ENCODE measurements at places on chromosomes 2 and 18.

DNA sequence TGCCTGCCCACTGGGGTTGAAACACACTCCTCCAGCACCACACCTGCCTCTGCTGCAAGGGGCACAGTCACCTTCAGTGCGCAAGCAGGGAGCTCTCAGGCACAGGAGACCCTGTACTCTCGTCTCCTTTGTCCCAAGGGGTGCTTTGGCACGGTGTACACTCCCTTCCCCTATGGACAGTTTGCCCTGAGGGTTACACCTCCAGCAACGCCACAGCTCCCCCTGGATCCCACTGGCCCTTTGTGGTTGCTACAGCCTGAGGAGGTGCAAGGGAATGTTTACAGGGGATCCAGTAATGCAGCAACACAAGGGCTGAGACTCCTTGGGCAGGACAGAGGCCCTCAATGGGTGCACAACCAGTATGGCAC lies 45.2 kb upstream of the FAM117B start:
- DNase-seq = no peak

GRCh38 chr2:14720739-14721138 lies 88.2 kb downstream of the LRATD1 start:
- DNase-seq = no peak

DNA sequence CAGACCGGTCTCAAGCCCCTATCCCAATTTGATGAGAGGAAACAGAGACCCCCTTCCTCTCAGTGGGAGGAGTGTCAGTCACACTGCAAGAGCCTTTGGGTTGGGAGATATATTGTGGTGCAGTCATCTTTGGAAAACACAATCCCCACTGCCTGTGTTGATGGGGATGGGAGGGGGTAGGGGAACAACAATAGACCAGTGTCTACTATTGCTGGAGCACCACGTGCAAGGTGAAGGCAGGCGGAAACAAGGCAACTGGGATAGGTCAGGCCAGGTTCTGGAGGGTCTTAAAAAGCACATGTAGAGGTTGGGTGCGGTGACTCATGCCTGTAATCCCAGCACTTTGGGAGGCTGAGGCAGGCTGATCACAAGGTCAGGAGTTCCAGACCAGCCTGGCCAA lies 127.9 kb downstream of the ZFP36L2 start:
- no peak for DNase-seq

- no peak for DNase-seq
Observed at GRCh38 chr18:40208958-40209357, 1746.1 kb upstream of the PIK3C3 start.

- DNase-seq = no peak
Observed at GRCh38 chr18:58549814-58550339, 79.0 kb downstream of the ALPK2 start.

DNA sequence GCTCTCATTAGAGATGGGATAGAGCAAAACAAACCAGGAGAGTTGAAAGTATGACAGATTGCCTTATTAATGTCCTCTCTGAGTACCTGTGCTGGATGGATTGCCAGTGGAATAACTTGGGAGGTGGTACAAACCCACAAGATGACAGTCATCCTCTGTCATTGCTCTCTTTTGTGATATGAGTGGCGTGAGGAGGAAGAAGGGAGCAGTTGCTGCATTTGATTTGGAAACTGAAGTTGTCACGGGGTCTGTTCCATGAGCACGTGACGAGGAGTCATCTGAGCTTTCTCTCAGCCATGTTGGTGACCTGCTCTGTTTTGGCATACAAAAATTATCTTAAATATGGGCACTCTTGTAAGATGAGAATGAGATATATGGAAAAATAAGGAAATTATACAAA lies 204.9 kb downstream of the FAM210A start:
- DNase-seq = no peak

- DNase-seq = no peak
Observed at GRCh38 chr2:204608237-204608939, 63.1 kb downstream of the PARD3B start.

GRCh38 chr2:139585101-139585500 lies 804.9 kb upstream of the NXPH2 start:
- DNase-seq = no peak

GRCh38 chr18:61554117-61554776 lies 221.0 kb downstream of the CDH20 start:
- no peak for DNase-seq

GRCh38 chr2:8049176-8049575 lies 632.7 kb upstream of the ID2 start:
- no peak for DNase-seq

DNA sequence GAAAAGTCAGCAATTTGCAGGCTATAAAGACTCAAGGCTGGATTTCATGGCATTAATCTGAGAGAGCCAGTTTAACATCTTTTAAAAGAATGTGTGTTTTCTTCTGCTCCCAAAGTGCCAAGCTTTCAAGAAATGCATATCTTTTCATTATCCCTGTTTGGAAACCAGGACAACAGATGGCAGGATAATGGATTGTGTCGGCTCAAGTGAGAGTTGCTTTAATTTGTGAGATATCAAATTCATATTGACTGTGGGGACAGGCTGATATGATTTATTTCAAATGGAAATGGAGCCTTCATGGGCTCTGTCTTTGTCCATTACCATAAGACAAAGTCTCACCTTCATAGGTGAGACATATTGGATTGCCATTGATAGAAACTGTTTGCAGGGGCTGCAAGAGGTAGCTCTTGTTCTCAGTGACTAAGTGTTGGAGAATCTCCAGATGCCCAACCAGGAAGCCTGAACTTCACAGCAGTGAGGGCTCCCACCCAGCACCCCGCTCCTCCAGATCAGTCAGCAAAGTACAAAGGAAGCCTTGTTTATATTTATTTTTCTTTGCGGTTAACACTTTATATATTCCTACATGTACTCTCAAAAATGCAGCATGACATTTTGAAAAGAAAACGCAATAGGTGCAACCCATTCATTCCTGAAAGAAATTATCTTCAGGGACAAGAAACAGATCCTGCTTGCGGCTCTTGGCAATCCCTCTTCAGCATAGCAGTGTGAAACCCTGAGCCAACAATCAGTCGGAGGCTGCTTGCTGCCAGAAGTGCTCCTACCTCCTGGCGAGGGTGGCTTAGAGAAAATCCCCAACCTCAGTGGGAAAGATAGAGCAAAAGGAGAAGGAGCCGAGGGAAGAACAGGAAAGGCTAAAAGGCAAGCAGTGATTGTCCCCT lies 65.8 kb upstream of the ATL2 start:
- peak; percentile 54 for DNase-seq

DNA sequence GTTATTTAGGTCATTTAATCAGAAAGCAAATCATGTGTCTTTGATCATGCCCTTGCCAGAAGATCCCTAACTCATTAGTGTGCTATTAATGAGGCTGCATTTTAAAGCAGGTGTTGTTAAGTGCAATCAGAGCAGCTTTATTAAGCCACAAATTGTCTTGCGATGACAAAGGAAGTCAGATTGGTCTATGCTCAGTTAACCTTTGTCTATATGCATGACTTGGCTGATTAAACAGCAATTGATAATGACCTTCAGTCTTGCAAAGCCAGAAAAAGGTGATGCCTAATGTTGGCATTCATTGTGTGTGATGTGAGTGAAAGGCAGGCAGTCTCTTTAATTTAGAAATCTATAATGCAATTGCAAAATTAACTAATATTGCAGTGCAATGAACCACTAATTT lies 166.9 kb downstream of the RND3 start:
- DNase-seq = no peak

DNA sequence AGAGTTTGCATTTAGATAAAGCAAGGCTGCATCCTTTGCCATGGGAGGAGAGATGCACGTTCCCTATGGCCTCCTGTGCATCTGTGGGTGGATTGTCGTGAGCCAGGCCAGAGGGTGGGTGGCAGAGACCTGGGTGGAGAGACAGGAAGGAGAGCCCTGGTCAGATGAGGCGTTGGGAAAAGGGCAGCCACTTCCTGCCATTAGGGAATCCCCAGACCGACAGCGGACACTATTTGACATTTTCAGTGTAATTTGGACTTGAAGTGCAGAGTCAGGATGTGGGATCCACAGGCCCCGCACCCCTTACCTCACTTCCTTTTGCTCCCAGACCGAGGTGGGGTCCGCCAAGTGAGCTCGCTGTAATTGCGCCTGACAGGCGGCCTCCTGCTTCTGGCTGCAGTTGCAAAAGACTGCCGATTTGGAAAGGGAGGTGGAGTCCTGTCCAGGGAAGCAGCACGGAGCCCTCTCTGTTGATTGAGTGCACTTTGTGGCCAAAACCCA lies 150.0 kb downstream of the DYSF start:
- no peak for DNase-seq

- DNase-seq = peak; percentile 50
Observed at GRCh38 chr2:41894563-41895333, 153.1 kb upstream of the PKDCC start.

DNA sequence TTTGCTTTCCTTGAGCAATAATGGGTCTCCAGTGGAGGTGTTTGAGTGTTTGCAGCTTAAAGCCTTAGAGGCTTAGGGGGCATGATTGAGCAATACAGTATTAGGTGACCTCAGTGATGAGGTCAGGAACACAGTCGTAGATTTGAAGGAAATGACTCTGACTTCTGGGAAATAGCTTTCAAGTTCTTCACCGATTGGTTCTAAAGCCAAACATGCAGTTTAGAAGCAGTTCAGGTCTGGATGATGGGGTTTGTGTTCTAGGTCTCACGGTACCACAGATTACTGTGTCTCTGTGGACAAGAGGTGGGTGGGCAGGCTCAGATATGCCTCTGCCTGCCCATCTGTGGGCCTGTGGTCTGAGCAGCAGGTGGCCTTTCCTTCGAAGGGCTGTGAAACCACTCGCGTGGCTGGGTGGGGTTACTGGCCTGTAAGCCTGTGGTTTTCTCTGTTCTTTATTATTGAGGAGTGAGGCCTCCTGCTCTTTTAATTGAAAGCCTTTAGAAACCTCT lies 7.8 kb downstream of the MTHFD2 start:
- DNase-seq = peak; percentile 91

GRCh38 chr2:20942646-20943125 lies 101.2 kb downstream of the APOB start:
- DNase-seq = no peak

DNA sequence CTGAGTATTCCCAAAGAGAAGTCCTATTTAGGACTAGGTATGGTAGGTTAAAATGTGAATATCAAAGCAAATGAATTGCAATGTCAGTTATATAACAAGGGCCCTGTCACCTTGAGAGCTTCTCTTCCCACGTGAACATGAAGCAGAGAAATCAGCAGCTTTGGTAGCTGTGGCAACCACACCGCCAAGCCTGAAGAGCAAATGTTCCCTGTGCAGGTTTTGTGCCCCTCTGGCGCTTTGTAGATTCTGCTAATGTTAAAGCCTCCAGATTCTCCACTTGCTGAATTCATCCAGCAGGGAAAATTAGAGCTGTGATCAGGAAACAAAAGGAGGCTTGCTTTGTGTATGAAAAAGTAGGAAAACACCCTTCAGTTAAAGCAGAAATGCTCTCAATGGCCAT lies 322.6 kb downstream of the RBM43 start:
- no peak for DNase-seq

DNA sequence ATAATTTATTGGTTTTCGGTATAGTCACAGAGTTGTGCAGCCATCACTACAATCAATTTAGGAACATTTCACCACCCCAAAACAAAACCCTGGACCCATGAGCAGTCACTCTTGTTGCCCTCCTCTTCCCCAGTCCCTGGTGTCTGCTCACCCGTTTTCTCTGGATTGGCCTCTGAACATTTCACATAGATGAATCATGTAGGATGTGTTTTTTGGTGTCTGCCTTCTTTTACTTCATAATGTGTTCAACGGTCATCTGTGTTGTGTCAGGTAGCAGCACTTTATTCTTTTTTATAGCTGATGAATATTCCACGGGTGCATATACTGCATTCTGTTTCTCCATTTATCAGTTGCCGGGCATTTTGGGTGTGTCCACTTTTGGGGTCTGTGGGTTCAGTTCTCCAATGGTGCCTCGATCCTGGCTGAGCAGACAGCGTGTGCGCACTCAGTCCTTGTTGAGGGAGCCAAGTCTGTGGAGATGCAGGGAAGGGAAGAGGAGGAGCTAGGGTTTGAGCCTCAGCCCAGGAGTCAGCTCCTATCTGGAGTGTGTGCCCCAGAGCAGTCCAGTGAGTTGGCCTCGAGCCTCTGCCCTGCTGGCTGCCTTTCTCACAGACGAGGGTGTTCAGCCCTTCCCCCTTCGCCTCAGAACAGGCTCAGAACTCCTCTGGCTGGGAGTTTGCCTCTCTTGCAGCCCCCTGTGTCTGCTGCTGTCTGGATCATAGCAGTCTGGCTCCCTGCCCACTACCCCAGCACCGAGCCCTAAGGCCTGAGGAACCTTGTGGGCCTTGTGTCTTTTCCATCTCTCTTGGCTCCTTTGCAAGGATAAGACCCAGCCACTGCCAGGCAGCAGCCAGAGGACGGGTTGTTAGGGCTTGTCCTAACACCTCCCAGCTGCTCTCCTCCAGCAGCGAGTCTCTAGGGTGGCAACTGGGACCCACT lies 18.0 kb downstream of the C2orf74 start:
- DNase-seq = peak; percentile 70

DNA sequence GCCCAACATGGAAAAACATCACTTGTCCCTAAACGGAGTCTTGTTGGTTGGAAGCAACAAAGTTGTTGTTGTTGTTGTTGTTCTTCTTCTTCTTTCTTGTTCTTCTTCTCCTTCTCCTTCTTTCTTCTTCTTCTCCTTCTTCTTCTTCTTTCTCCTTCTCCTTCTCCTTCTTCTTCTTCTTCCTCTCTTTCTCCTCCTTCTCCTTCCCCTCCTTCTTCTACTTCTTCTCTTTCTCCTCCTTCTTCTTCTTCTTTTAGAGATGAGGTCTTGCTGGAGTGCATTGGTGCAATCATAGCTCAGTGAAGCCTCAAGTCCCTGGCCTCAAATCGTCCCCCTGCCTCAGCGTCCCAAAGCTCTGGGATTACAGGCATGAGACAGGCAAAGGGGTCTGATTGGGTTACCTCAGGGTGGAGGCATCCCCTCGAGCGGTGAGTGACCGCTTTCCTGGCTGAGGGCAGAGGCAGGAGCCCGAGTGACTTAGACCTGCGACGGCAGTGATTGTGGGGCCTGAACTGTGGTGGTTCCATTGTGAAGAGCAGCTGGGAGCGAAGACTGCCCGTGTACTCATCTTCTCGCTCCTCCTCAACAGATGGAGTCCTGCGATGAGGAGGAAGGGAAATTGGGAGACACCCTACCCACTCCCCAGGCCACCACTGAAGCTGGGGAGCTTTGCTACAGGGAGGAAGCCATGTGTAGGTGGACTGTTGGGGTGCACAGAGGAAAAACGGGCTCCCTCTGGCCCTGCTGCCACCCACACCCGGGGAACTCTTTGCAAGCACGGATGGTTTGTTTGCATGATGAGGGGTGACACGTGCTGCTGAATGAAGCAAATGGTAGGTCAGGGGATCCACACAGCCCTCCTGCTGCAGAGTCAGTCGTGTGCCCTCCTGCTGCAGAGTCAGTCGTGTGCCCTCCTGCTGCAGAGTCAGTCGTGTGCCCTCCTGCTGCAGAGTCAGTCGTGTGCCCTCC lies 7.0 kb upstream of the PER2 start:
- DNase-seq = no peak

DNA sequence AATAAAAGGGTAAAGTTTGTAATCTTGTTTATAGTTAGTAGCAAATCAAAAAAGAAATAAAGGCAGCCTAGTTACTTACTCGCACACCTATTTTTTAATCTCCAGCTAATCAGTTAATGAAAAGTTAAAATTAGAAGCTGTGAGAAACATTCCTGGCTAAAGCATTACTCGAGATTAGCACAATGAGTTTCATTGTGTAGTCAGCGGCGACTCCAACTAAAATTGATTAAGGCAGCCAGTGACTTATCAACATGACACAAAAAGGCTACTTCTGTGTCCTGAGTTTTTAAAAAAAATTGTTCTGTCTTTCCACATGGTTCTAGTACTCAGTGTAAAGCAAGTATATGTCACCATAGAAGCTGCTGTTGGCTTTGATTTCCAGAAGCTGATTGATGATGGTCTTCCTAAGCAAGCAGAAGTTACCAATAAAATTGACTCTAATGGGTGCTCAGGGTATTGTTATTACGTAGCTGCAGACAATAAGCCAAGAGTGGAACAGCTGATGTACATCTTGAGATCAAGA lies 159.2 kb downstream of the CPS1 start:
- DNase-seq = no peak
